Stimulated activated CD8-positive, alpha-beta memory T cell treated with anti-CD3 and anti-CD28 coated beads, Interleukin-2, amount 100 ng/mL, for 1 hour (primary cell): ENCODE measurements at places on chromosomes 12 and 14.

DNA sequence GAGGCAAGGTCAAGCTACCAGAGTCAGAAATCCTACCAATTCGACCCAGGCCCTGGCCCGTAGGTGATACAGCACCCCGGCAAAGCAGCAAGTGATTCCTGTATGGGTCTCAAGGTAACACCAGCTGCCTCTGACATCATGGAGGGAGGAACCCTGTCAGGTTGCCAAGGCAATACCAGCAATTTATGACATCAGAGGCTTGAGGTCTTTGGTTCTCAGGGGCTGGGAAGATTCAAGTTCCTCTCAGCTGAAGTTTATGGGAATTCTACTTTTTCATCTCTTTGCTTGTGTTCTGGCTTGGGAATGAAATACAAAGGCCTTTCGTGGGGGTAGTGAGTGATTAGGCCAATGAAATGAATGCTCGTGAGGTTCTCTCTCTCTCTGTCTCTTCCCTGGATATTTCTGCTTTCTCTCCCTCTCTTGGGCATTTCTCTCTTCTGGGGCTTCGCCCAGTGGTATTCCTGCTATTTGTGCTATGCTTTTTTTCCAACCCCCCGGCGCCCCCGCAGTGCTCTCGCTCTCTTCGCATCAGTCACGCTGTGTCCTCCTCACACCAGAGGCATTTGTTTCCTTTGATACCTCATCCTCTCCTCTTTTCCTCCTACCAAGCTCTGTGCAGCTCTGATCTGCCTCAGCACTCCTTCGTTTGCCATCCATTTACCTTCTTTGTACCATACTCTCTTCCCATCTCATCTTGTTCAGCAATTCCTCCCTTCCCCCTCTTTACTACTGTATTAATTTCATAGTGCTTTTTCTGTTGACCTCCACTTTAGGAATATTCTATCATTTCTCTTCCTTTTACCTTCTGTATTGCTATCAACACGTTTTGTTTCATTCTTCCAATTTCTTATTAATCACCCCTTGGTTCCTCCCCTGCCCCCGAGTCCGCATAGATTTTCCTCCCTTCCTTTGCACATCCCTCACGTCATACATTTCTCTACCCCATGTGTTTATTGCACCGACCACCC lies 2.9 kb downstream of the ZFHX2 start:
- DNase-seq: no peak

DNA sequence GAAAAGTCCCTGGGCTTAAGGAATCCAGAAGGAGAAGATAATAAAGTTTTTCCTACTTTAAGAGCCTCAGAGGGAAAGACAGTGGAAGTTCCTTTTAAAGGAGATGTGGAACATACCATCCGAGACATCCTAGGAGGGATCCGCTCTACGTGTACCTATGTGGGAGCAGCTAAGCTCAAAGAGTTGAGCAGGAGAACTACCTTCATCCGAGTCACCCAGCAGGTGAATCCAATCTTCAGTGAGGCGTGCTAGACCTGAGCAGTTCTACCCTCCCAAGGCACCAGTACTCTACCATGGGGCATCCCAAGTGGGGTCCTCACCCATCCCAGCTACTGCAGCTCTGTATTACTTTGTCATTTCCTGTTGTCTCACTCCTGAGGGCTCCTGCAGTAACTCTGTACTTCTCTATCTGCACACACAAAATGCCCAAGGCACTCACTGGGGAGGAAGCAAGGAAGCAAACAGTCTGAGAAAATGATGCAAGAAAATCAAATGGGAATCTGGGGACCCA lies 3.8 kb downstream of the TINF2 start:
- no peak for DNase-seq

- DNase-seq: no peak
Measured at GRCh38 chr12:116528498-116528897, 30.7 kb upstream of the MAP1LC3B2 start.

DNA sequence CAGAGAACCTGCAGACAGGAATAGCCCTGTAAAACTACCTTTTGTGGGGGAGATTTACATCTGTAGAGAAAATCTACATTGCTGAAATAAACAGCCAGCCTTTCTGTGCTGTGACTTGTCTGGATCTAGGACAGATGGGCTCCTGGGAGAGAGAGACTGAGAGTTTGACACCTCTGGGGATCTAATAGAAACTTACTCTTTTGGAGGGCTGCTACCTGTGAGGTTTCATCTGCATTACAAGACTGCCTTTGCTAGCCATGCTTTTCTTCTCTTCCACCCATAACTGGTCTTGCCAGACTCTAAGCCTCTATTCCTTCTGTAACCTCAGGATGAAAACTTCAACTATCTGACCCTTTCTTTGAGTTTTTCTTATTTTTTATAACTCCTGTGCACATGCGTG lies 452.6 kb downstream of the ZFP36L1 start:
- DNase-seq: no peak

- DNase-seq: no peak
Measured at GRCh38 chr14:66117600-66117999, 368.6 kb upstream of the CCDC196 start.

GRCh38 chr14:94631536-94632304 lies 19.5 kb downstream of the SERPINA3 start:
- DNase-seq: no peak

DNA sequence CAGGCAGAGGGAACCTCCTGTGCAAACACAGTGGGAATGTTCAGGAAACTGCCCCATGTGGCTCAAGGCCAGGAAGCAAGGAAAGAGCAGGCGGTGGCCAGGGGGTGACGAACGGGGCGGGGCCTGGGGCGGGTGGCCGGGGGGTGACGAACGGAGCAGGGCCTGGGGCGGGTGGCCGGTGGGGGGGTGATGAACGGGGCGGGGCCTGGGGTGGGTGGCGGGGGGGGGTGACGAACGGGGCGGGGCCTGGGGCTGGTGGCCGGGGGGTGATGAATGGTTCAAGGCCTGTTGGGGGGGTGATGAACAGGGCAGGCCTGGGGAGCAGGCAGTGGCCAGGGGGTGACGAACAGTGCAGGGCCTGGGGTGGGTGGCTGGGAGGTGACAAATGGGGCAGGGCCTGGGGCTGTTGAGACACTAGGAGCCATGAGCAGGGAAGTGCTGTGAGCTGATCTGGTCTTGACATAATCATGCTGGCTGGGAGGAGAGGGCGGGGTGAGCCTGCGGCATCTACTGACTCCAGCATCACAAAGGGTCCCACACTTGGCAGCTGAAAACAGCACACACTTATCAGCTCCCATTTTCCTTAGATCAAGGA lies 62.7 kb upstream of the FBRSL1 start:
- DNase-seq: no peak

DNA sequence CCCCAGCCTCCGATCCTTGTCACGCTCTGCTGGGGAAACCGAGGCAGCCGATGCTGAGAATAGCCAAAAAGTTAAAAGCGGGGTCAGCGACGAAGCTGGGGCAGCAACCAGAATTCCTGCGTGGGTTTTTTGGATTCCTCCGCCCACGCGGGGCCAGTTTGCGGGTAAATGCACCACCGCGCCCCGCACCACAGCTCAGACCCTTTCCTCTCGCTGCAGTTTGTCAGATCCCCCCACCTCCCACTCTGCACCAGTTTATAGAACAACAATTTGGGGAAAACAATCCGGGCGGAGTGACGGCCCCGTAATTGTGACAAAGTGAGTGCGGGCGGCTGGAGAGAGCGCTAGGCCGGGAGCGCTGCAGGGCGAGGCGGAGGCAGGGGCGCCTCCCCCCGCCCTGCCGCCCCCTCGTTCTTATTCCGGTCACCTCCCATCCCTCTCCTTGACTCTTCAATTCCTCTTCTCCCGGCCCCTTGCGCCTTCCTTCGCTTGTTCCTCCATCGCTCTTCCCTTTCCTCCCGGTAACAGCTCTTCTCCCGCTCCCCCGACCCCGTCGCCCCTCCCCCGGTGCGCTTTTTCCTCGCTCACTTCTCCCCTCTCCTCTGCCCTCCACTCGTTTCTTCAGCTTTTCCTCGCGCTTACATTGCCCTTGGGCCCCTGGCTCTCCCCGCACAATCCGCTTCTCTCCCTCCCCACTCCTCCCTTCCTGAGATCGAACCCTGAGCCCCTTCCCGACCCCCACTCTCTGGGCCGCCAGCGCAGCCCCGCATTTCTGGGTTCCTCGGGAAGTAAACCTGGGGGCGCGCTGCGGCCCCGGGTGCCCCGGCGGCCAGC lies 646 bp upstream of the DNAJC22 start:
- no peak for DNase-seq

- no peak for DNase-seq
Measured at GRCh38 chr12:104964167-104964855, 6.2 kb upstream of the SLC41A2 start.

DNA sequence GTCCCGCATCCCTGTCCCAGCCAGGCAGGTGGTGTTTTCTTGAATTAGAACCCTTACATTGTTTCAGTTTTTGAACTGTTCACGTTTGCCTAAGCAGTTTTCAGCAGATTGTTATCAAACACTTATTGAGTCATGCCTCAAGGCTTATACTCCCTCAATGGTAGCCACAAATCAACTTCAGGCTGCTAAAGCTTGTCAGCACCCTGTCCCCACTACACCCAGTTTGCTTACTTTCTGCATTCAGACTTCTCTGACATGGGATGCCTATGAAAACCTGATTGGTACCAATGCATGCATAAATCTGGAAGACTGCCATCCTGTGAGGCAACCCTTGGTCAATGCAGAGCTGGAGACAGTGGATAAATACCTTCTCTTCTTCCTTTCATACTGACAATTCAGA lies 225.4 kb downstream of the BTG1 start:
- no peak for DNase-seq

DNA sequence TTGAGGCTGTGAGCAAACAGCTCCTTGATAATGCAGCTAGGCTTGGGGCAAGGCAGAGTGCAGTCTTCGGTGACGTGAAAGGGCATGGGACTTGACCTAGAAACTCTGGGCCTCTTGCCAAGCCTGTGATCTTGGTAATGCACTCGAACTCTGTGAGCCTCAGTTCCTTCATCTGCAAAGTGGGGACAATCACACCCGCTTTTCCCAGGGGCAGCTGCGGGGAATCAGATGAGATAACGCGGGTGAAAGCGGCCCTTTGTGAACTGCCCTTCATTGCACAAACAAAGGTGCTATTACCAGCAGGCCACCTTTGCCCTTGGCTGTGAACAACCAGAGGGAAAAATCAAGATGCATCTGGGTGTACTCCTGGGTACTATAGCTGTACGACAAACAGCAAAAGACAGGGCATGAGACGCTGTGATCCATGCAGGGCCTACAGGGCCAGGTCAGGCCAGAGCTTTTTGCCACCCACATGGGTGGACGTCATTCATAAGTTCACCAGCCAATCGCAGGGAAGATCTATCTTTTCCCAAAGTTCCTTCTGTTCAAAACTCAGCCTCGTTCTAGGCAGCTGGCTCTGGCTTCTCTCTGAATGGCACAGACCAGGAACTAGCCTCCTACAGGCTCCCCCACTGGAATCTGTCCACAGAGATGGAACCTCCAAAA lies 3.2 kb downstream of the MSI1 start:
- no peak for DNase-seq

- DNase-seq: no peak
Measured at GRCh38 chr12:81874166-81874565, 115.0 kb upstream of the PPFIA2 start.

GRCh38 chr12:127771546-127771945 lies 495.4 kb upstream of the TMEM132C start:
- DNase-seq: no peak

GRCh38 chr14:101849125-101849524 lies 87.6 kb downstream of the PPP2R5C start:
- DNase-seq: no peak

DNA sequence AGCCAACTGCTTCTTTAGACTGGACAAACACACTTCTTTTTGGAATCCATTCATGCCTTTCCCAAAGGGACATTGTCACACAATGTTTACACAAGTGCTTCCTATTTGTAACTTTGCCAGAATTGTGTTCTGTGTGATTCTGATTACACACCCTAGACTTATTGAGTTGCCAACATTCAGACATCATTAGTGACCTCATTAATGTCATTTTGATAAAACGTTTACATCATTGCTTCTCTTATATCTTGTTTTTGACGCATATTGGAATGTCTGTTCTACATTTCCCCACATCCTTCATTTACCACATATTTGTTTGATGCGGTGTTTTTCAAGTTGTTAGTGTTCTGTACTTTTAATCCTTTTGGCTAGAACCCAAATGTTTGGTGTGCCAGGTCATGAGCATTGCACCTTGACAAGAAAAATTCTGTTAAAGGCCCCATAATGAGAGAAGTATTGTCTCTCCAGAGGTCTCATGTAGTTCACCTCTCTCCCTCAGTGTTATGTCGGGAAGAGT lies 305.5 kb downstream of the AEBP2 start:
- DNase-seq: no peak

GRCh38 chr14:92317511-92317910 lies 5.5 kb upstream of the SLC24A4 start:
- DNase-seq: no peak

- no peak for DNase-seq
Measured at GRCh38 chr12:47356129-47356700, 276.5 kb upstream of the AMIGO2 start.

DNA sequence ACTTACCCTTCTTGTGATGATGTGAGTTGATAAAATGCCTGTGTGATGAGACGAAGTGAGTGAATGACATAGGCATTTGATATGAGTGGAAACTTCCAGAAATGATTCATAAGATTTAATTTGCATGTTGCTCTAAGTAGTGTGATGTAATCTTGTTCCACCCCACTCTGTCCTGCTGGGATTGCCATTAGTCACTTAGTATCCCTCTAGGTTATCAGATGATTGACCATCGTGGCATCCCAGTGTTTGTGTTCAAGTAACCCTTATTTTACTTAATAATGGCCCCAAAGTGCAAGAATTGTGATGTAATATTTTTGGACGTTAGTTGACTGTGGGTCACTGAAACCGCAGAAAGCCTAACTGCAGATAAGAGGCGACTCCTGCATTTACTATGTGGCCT lies 214.4 kb upstream of the DIO2 start:
- no peak for DNase-seq

- DNase-seq: peak; percentile 29
Measured at GRCh38 chr14:103518422-103519042, 4.1 kb downstream of the CKB start.
